ENCODE measurements at places on chromosomes 11 and 22. TPM values are rescaled to one million over a fixed set of nuclear protein-coding genes. Genes with fewer than 3 reads are reported as not detected.

The ZC3H12C gene
- total RNA-seq = 10.2 TPM

The ZC3H7B gene
- 42.0 TPM for total RNA-seq

- DNase-seq = no peak
- H3K27me3 ChIP-seq = no peaks in the 10 kb centered on the region
- no peak overlapping the region for H3K27ac ChIP-seq
- H3K36me3 ChIP-seq = no peaks in the 10 kb centered on the region
- H3K4me1 ChIP-seq = no peaks in the 10 kb centered on the region
These were observed 74.3 kb downstream of the ACER3 start for GRCh38 chr11:76935042-76935441.

DNA sequence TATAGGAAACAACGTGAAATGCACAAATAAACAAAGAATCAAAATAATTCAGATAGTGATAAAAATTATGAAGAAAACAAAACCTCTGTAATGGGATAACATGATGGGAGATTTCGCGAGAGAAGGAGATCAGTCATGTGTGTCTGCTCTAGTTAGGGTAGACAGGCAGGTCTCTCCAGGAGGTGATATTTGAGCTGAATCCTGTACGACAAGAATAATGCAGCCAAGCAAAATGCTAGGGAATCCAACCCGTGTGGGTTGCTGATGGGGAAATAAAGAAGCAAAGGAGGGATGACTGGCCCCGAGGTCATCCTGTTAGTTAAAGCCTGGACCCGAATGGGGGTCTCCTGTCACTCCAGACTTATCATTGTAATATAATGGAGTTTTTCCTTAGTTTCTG lies 16.0 kb downstream of the MAML2 start:
- no peaks in the 10 kb centered on the region for H3K36me3 ChIP-seq
- H3K4me3 ChIP-seq = no peak overlapping the region
- no peak for DNase-seq
- H3K27me3 ChIP-seq = no peaks in the 10 kb centered on the region

- no peaks in the 10 kb centered on the region for H3K36me3 ChIP-seq
- no peak overlapping the region for H3K4me3 ChIP-seq
- no peaks in the 10 kb centered on the region for H3K4me1 ChIP-seq
- H3K27me3 ChIP-seq = no peaks in the 10 kb centered on the region
These were observed 53.4 kb upstream of the PARVG start for GRCh38 chr22:44127356-44127755.

GRCh38 chr11:47464483-47464882 lies 15.5 kb upstream of the RAPSN start:
- peaks cover 4% of the 10 kb centered on the region for H3K4me1 ChIP-seq
- no peak for DNase-seq
- no peak overlapping the region for H3K27ac ChIP-seq
- peaks cover 20% of the 10 kb centered on the region for H3K36me3 ChIP-seq
